Activated T-helper 1 cell treated with anti-CD3 and anti-CD28 coated beads, Interleukin-12 subunit alpha, Interleukin-12 subunit beta, Interleukin-2, Interleukin-4 antibody, amounts not matched to agents 30 ng/mL and 10 ng/mL and 1 ng/mL, durations not matched to agents 14 hours and 24 hours and 36 hours (primary cell): ENCODE measurements at places on chromosomes 1 and 21.

DNA sequence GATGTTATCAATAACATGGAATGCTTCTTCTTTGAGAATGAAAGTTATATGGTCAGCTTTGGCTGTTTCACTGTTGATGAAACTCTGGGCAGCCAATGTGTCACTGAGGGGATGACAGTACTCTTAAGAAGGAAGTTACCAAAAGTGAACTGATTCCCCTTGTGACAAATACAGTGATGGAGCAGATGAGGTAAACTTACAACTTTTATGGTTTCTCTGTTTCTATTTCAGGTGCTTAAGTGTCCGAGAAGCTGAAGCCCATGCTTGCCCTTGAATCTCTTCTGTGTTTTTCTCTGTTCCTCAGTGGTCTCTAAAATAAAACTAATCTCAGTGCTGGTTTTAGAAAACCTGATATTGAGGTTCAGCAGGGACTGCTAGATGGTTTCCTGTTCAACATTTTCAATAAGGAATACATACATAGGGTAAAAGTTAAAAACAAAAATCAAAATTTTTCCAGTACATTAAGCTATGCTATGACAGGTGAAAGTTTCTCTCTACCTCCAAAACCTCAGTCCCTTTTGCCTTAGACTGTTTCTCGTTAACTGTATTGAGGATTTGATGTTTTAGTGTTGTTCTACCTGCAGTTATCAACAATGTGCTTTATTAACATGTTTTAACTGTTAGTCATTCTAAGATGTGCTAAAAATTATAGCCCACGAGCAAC is 454.4 kb upstream of the ADGRL4 start:
- no peaks in the 10 kb centered on the region for H3K4me1 ChIP-seq
- no peak for DNase-seq
- H3K27ac ChIP-seq, result no peak overlapping the region
- H3K4me3 ChIP-seq, result no peak overlapping the region

GRCh38 chr1:53578358-53578757 is 119.2 kb downstream of the DMRTB1 start:
- no peaks in the 10 kb centered on the region for H3K36me3 ChIP-seq
- H3K27ac ChIP-seq, result no peak overlapping the region
- no peak overlapping the region for H3K4me3 ChIP-seq

GRCh38 chr1:192918259-192918658 is 109.4 kb downstream of the RGS2 start:
- no peaks in the 10 kb centered on the region for H3K36me3 ChIP-seq
- H3K4me1 ChIP-seq, result no peaks in the 10 kb centered on the region
- no peak overlapping the region for H3K4me3 ChIP-seq
- no peak overlapping the region for H3K27ac ChIP-seq
- H3K27me3 ChIP-seq, result no peaks in the 10 kb centered on the region
- no peak for DNase-seq

DNA sequence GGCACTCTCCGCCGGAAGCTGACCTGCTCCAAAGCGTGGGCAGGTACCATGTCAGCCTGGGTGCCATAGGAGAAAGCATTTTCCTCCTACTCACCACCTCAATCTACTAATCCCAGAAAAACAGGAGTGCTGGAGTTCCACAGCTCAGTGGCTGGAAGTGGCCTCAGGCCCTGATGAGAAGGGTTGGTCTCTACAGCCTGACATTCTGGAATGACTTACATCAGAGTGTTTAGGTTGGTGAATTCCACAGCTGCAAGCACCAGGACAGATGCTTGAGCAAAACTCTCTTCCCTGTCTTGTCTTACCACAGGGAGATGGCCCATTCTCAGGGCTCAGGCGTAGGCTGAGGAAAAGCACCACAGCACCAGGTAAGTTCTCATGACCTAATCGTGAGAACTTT is 5.5 kb downstream of the SEC16B start:
- H3K27ac ChIP-seq, result no peak overlapping the region
- no peaks in the 10 kb centered on the region for H3K4me1 ChIP-seq
- H3K36me3 ChIP-seq, result no peaks in the 10 kb centered on the region
- no peaks in the 10 kb centered on the region for H3K27me3 ChIP-seq
- no peak overlapping the region for H3K4me3 ChIP-seq

DNA sequence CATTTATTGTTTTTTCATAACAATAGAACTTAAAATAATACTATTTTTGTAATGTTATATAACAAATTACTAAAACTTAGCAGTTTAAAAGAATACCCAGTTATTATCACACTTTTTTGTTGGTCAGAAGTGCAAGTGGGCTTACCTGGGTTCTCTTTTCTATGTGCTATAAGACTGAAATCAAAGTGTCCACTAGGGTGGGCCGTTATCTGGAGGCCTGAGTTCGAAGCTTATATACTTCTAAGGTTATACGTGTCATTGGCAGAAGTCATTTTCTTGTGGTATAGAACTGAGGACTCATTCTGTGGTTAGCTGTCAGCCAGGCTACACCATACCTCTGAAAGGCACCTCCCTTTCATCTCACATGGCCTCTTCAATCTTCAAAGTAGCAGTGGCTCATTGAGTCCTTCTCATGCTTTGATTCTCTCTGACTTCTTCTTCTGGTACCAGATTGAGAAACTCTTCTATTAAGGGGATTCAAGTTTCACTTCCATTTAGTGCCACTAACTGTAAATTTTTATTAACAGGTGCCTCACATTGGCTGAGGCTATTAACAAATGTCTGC is 414.3 kb downstream of the AMY1C start:
- H3K27ac ChIP-seq, result no peak overlapping the region
- no peaks in the 10 kb centered on the region for H3K4me1 ChIP-seq
- H3K4me3 ChIP-seq, result no peak overlapping the region

- H3K4me1 ChIP-seq, result peaks cover 23% of the 10 kb centered on the region
- H3K4me3 ChIP-seq, result no peak within 1 kb of the TSS
- peak; percentile 98 for DNase-seq
- peaks cover 6% of the 10 kb centered on the region for H3K27me3 ChIP-seq
- no peak within 1 kb of the TSS for H3K27ac ChIP-seq
Observed at GRCh38 chr21:33324291-33325221, at the start of gene IFNAR1. Gene IFNAR1, plus strand, starts transcription at chr21:33324970. Its CDS starts 86 bp downstream, at chr21:33325056.
